Stimulated activated CD8-positive, alpha-beta memory T cell treated with anti-CD3 and anti-CD28 coated beads, Interleukin-4, amount 100 ng/mL, for 1 hour (primary cell): ENCODE measurements at places on chromosomes 1 and 21.

DNA sequence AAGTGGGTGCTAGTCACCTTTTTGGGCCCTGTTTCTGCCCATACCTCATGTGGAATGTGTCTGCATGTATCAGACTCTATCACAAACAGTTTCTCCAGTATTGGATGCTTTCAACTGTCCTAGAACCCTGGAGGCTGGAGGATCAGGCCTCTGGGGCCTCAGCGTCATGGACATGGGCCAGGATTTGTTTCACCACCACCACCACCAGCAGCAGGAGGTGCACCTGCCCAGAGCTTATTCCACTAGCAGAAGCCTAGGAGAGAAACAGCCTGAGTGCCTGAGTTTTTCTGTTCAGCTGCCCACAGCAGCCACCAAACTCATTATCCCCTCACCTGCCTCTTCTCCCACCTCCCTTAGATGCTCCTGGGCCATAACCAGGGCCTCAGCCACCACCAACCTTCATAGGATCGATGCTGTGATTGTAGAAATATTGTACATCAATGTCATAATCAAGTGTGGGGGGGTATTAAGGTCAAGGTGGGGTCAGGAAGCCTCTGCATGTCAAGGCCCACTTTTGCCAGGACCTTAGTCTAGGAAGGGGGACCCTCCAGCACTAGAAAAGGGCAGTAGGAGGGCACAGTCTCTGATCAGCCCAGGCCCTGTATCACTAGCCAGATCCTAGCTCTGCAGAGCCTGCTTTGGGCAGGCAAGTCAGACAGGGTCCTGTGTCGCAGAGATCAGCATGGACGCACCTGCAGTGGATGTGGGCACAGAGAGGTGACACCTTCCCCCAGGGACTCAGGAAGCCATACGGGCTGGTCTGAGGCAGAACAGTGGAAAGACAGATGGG, 9.3 kb downstream of the DMAP1 start:
- no peak for DNase-seq

GRCh38 chr1:203690730-203691129, 64.1 kb downstream of the ATP2B4 start:
- no peak for DNase-seq

- DNase-seq = no peak
Observed at GRCh38 chr1:80163686-80164085, 1157.2 kb upstream of the ADGRL4 start.

GRCh38 chr1:178066296-178066907, 27.5 kb upstream of the RASAL2 start:
- no peak for DNase-seq

- DNase-seq = no peak
Observed at GRCh38 chr1:194829492-194829891, 1643.1 kb upstream of the B3GALT2 start.

- DNase-seq = no peak
Observed at GRCh38 chr1:27886353-27886679, 14.0 kb downstream of the THEMIS2 start.

DNA sequence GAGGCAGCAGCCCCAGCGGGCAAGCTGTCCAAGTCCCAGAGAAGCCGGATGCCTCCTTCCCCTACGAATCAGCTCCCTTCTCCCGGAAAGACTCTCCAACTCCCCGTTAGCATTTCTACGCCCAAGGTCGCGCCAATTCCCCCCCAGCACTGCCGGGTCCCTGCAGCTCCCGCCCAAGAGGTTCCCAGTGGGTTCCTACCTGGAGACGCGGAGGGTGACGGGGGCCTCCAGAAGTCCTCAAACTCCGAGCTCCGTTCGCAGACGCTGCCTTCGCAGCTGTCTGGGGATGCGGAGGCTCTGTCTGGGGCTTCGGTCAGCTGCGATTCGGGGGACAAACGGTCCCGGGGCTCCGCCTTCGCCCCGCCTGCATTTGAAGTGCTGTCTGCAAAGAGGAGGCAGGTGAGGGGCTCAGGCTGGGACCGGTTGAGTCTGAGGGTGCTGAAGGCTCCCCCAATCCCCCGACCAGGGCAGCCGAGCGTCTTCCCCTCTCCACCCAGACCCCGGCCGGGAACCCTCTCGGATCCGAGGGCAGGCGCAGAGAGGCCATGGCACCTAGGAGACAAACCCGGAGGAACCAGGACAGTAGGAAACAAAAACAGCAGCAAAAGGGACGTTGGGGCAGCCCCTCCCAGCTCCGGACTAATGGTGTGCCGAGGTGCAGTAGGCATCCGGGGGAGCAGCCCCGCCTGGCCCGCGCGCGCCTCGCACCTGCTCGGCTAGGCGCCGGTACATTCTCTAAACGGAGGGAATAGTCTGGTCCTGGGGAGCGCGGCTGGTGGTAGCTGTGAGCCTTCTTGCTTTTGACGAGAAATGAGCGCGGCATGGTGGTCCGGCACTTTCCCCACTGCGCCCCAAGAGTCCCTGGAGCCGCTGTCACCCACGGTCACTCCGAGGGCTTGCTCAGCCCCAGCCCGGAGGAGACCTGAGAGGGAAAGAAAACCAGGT, 3.8 kb downstream of the GFI1 start:
- no peak for DNase-seq

DNA sequence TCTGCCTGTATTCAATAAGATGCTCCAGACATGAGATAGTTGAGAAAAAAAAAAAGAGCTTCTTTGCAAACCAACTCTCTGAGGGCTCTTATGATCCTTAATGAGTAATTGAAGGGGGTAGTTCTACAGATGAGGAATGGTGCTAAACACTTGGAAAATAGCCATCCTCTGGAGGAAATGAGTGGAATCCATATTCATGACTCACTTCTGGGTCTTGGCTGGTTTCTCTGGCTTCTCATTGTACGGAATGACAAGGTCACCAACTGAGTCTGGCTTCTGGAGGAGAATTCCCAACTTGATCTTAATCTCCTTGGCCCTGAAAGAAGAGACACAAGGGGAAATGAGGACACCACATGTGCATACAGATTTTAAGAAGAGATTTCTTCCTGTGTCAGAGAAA, 34.7 kb downstream of the RGS5 start:
- no peak for DNase-seq

DNA sequence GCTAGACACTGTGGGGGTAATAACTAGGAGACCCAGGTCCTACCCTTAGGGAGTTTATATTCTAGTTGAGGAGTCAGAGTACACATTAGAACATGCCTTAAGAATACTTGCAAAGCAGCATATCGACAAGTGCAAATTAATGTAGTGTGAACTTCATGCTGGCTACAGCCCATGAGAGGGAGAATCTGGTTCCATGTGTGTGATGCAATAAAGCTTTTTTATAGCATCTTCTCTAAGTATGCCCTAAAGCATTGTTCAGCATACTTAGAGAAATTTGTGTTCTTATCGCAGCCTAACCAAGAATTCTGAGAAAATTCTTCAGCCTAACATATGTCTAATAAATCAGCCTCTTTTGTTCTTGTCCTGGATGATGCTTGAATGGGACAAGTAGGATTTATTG, 95.5 kb downstream of the SDCCAG8 start:
- DNase-seq = no peak

DNA sequence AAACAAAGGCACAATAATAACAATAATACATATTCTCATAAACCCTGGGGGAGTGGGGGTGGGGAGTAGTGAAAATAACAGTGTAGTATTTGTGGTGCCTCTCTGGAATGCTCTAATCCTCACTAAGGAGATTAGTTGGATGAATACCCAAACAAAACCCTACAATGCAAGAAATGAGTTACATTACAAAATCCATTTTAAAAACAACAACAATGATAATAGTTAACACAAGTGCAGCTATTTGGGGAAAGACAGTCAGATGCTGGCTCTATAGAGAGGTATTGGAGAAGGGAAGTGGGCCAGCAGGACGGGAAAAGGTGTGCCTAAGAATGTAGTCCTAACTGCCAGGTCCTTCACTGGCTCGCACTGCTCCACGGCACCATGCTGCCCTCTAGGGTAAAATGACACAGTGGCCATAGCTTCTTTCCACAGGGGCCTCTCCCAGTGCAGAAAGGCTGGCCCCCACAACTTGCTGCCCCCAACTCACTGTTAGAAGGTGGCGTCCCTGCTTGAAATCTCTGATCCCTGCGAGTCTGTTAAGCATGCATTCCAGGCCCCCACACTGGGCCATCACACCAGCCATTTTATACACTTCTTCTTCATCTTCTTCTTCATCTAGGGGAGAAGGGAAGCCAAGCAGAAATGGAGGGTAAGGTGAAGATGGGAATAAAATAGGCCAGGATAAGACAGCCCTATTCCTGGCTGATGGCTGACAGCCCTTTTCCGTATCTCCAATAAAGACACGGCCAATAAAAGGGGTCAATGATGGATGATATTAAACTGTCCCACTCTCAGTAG, 113.8 kb downstream of the UBR4 start:
- no peak for DNase-seq

DNA sequence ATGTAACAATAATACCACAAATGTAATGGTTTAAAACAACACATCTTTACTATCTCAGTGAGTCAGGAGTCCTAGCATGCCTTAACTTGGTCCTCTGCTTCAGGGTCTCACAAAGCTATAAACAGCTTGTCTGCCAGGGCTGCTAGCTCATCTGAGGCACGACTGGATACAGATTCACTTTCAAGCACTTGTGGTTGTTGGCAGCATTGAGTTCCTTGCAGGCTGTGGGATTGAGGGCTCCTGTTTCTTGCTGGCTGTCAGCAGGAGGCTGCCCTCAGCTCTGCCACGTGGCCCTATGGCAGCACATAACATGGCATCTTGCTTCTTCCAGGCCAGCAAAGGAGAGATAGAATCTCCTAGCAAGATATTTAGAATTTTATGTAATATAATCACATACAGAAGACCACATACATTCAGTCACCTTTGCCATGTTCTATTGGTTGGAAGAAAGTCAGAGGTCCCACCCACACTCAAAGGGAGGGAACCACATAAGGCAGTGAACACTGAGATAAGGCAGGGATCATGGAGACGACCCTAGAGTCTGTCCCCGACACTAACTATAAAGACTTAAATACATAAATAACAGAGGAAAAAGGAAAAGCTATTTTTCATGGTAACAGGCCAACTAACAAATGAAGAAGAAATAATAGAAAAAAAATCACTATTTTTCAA, 18.9 kb upstream of the IPP start:
- no peak for DNase-seq

DNA sequence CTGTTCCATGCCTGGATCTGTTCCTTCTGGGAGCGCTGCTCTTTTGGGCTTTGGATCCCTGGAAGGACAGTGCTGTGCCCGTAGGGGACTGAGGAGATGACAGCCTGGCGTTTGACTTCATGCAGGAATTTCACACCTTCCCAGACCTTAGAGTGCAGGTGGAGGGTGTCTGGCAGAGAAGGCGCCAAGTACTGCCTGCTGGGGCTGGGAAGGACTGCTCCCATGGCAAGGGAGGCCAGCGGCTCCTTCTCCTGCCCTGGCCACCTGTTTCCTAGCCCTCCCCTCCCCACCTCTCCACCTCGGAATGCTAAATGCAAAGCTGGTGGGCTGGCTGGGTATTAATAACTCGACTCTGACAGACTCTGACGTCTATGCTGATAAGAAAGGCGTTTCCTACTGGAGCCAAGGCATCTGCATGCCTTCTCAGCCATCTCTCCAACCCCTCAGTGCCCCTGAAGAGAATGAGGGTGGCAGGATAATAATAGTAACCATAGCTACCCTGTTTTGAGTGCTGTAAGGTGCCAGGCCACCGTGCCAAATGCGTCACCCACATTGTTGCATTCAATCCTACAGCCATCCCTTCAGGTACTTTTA, 17.5 kb upstream of the PDIK1L start:
- no peak for DNase-seq

GRCh38 chr1:210372931-210373627, 44.4 kb downstream of the HHAT start:
- DNase-seq = no peak

DNA sequence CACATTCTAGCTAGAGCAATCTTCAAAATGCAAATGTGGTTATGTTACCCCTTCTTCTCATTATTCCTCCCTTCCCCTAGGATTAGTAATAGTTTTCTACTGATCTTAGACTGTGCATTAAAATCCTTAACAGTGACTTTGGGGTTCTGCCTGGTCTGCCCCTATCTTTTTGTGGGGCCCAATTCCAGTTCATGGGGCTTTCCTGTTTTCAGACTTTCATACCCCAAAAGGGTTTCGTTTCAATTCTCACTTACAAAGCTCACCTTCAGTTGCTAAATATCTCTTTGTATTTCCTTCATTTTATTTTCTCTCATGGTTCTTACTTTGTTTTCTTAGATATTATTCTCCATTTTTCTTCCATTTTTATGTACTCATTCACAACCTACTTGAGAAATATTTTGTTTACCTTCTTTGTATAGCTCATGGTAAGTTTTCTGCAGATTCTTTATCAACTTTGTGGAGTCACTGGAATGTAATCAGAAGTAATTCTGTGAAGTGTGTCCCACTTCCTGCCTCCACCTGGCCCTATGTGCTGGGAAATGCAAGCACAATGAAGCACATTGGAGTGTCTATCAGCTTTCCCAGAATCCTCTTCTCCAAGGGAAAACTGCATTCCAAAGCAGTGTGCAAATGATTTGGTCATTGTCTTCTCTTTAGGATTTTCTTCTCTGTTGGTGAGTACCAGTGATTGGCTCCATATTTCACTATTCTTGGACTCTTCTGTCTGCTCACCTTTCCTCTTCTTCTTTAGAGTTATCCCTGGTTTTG, 350.2 kb downstream of the ZNF326 start:
- DNase-seq = no peak

- no peak for DNase-seq
Observed at GRCh38 chr1:26516987-26517765, 12.4 kb upstream of the RPS6KA1 start.

DNA sequence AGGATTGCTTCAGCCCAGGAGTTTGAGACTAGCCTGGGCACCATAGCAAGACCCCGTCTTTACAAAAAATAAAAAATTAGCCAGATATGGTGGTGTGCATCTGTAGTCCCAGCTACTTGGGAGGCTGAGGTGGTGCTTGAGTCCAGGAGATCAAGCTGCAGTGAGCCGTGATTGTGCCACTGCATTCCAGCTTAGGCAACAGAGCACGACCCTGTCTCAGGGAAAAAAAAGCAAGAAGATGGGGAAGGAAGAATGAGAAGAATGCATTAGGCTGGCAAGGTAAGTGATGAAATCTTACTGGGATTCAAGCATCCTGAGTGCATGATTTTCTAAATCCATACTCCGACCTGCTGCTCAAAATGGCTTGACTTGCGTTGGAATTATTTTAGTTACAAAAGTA, 6.8 kb downstream of the PCP4L1 start:
- no peak for DNase-seq

DNA sequence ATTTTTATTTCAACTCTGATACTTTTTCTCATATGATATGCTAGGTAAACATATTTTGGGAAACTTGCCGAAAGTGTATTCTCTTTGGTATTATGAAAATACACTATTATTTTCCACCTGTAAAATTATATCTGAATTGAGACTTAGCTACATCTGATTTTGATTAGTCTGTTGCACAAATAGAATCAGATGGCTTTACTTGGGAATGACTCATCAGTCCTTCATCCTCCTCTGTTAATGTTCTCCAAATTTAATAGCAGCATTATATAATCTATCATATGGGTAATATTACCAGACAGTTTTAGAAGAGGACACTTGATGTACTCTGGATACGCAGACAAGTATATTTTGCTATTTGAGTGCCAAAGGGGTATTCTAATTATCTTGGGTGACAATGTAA, 245.3 kb downstream of the CTH start:
- no peak for DNase-seq
